NCI-H1417 (cell line): ENCODE measurements at places on chromosomes 1 and 21.

DNA sequence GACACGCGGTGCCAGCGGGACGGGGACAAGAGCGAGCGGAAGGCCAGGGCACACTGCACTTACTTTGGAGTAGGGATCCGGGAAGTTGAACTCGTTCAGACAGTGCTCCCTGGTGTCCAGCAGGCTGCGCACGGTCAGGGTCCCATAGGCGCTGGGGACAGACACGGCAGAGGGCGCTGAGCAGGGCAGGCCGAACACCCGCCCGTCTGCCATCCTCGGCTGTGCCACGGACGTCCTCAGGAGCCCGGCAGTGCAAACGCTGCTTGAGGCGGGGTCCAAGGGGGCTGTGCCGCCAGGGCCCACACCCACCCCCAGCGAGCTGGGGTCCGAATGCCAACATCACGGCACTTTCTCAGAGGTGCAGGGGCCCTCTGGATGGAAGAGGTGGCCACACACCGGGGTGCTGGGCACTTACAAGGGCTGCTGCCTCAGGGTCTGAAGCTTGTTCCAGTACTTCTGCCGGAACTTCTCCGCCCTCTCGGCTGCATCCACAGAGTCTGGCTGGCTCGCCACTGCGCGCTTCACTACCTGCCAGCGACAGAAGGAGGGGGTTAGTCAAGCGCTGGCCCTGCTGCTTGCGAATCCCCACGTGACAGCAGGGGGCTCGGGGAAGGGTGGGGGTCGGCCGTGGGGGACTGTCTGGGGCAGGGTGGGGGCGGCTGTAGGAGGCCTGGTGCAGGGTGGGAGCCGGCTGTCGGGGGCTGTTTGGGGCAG, 12.3 kb downstream of the PANK4 start:
- no peak for DNase-seq

DNA sequence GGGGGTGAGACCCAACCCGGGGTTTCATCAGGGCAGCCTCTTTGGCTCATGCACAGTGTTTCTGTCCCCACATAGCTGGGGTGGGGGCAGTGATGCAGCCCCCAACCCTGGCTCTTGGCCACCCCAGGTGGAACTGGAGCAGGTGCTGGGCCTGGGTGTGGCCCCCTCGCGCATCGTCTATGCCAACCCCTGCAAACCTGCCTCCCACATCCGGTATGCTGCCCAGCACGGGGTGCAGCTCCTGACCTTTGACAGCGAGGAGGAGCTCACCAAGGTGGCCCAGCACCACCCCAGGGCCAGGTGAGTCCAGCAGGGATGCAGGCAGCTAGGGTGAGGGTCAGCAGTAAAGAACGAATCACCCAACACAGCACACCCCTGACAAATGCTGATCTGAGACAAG, 72.3 kb upstream of the TINAGL1 start:
- DNase-seq: no peak

DNA sequence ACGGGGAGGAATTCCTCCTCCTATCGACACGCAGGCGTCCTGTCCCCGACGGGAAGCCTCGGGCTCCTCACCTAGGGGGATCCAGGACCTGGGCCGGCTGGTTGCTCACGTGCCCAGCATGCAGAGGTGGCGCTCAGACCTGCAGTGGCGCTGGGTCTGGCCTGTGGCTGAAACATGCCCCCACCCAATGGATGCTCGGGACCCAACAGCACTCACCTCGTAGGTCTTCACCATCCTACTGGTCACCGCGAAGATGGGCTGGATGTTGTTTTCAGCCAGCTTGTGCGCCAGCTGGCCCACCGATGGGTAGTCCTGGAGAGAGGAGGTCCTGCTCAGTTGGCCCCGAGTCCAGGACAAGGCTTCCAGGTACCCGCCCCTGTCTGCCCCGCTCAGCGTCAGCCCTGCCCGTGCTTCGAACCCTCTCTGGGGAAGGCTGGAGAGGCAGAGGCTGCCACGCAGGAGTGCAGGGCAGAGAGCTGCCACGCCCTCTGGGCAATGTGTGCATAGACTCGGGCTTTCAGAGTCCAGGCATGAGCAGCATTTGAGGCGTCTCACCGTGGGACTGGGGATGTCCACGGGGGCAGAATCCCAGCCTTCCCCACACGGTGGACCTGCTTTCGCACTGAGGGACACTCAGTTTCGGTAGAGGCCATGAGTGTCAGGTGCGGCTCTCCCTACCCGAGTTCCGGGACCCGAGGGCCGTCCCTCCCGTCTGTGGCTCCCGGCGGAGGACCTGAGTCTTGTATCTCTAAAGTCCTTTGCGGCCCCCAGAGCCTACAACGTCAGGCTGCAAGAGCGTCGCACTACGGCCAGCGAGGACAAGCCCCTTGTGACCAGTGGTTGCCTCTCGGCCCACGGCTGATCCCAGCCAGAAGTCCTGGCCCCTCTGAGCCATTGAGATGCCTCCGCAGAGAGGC, 21.6 kb downstream of the ITGB2 start:
- no peak for DNase-seq

- DNase-seq: no peak
These were observed 56.2 kb upstream of the GNG12 start for GRCh38 chr1:67889466-67889865.

DNA sequence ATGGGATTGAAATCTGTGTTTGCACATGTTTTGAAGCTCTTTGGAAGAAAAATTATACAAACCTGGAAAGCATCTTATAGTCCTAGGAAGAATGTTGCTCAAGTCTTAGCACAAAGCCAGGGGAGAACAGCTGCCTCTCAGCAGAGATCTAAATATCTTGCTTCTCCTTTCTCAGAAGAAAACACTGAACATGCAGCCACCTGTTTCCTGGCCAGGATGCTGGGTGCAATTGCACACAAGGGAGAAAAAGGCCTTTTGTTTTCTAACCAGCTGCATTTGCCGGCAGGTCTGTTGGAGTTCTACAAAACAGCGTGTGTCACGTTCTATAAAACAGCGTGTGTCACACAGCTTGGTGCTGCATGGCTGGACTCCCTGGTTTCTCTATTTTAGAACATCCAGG, 259.6 kb upstream of the PLD5 start:
- DNase-seq: no peak

- no peak for DNase-seq
These were observed 13.1 kb upstream of the UBR4 start for GRCh38 chr1:19222979-19223824.

GRCh38 chr1:23704834-23705495, 13.4 kb downstream of the RPL11 start:
- no peak for DNase-seq

- DNase-seq: no peak
These were observed 32.6 kb downstream of the SLC16A1 start for GRCh38 chr1:112923234-112923958.

DNA sequence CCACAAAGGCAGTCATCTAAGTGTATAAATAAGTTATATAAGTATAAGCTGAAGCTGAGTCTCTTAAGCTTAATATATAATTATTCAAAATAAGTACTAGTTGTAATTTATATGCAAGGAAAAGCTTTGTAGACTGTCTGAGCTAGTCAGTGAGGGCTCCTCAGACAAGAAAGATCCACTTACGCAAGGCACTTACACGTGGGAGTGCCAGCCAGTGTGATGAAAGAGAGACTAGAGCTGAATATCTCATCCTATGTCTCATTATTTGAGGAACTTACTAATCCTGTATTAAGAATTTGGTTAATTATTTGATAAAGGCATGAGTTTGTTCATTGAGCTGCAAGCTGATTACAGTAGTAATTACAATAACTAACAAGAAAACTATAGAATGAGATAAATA, 146.9 kb downstream of the PDE4B start:
- DNase-seq: no peak
